ENCODE measurements at places on chromosomes 12 and 14.

GRCh38 chr14:53491256-53491883 is 338.2 kb upstream of the DDHD1 start:
- peak; percentile 58 for DNase-seq

DNA sequence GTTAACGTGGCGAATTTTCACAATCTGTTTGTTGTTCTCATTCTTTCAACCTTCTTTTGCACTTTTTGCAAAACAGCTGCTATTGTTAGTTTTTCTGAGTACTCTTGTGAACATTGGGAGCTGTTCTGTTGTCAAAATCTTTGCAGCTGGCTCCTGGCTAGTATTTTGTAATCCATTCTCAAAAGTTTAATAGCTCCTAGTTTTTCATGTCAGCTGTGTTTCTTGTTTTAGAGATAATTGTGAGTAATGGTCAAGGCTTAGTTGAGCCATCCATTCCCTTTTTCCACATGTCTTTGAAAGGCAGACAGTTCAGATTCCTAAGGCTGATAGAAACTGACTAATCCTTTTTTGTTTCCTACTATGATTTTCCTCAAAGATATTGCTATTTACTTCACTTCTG is 39.1 kb upstream of the CRADD start:
- DNase-seq = peak; percentile 69

- no peak for DNase-seq
Measured at GRCh38 chr14:65320661-65321308, 91.7 kb upstream of the FUT8 start.

- DNase-seq = no peak
Measured at GRCh38 chr12:131115766-131116467, 162.2 kb downstream of the ADGRD1 start.

- peak; percentile 83 for DNase-seq
Measured at GRCh38 chr14:75879031-75879430, 102.8 kb downstream of the TGFB3 start.

DNA sequence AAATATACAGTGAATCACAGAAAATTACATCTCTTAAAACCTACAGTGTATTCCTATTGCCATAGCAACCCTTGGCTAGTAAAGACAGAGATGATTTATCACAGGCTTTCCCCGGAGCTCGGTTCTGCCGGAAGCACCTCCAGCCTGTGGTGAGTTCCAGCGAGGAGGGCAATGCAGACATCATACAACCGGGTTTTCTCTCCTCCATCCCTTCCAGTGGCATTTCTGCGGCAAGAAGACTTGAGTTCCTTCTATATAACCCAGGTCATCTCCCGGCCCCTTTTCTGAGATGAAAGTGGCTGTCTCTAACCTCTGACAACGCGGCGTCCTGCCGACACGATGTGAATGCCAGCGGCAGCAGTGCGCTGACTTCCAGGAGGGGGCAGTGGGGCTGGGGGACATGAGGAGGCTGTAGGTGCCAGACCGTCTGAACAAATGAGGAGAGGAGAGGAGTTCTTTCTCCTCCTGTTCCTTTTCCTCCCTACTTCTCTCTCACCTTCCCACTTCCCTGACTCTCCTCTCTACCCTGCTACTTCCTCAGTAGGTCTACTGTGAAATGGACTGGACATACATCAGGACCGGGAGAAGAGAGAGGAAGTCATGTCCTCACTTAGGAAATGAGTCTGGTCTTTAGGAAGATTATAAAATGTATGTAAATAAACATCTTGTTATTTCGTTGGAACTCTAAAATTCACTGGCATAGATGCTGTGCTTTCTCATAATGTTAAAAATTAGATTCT is 68.6 kb upstream of the MAX start:
- peak; percentile 88 for DNase-seq

- DNase-seq = no peak
Measured at GRCh38 chr12:41193311-41193710, 5.2 kb downstream of the PDZRN4 start.

GRCh38 chr12:76055393-76055792 is 23.8 kb upstream of the PHLDA1 start:
- no peak for DNase-seq

GRCh38 chr12:77437206-77437605 is 371.8 kb upstream of the E2F7 start:
- no peak for DNase-seq

GRCh38 chr12:2185751-2186341 is 133.1 kb downstream of the CACNA1C start:
- peak; percentile 83 for DNase-seq

DNA sequence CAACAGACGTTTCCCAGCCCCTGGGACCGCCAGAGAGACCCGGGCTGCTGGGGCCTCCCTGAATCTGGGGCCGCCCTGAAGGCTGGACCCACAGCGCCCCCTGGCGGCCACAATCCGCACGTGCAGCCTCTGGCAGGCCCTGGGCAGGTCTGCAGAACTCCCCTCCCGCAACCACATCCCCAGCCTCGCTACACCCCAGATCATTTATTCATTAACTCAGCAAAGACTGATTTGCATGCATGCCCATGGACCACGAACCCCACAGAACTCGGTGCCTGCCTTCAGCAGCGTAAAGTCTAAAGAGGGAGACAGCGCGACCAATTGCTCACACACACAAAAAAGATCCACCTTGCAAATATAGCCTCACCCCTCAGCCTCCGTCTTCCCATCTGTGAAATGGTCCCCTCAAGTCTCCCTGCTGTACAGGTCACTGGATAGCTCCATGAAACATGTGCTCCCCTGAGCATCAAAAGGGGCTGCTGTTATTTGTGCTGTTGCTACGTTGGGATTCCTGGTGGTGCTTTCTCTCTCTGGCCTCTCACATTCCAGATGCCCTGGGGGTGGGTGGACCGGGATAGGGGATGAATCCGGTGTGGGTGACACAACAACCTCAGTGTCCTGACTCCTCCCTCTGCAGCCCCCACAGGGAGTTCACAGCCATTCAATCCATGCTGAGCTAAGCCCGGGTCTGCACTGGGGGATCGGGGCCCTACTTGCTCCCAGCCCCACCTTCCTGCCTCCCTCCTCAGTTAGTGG is 96.4 kb downstream of the SCARB1 start:
- peak; percentile 64 for DNase-seq

GRCh38 chr14:62956413-62956812 is 88.8 kb downstream of the KCNH5 start:
- no peak for DNase-seq

DNA sequence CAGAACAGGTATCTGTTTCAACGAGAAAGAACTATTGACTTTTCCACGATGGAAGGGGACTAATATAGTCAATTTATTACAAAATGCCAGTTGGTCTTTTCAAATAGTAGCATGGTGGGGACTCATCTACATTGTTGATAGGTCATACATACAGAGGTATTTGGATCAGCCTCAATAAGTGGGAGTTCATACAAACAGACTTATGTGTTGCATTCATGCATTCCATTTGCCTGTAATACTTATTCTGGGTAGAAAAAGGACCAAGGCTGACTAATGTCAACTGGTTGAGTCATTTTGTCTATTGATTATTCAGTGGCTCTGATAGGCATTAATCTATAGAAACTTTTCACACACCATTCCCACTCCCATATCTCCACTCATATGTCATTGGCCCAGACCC is 41.5 kb upstream of the GLIPR1 start:
- no peak for DNase-seq

DNA sequence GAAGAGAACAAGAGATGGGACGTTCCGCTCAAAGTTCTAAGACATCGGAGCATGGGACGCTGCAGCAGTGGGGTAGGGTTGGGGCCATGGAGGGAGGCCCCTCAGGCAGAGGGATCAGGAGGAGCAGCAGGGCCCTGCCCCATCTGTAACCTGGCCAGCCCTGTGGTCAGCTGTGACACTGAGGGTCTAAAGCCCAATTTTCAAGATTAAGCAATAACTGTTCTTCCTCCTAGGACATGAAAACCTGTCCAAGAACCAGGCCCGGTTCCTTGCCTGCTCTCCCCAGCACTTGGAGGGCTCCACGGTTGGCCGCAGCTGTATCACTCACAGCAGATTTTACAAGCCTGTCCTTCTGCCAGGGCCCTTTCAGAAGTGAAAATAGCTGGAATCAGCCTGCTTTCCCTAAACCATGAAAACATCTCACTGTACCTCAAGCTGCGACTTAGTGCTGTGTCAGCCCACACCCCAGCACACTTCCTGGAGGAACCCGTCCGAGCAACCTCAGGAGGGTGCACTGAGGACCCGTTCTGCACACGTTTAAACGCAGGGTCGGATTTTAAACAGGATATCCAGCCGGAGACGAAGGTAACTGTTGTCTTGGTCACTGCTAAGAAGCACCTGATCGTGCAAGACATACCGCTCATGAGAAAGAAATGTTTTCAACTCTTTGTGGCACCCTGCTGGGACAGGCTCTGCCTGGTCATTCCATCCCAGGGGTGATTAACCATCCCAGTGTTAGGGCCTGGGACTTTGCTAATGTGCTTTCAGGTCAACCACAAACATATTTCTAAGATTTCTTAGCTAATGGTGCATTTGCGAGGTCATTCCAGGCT is 201.9 kb upstream of the DIO3 start:
- peak; percentile 61 for DNase-seq

- no peak for DNase-seq
Measured at GRCh38 chr12:1918884-1919236, 408 bp upstream of the CACNA2D4 start.

- peak; percentile 95 for DNase-seq
Measured at GRCh38 chr12:46372544-46373300, at the start of gene SLC38A2. SLC38A2 (minus strand) TSS chr12:46372773; CDS start chr12:46371293, 1,480 bp downstream.

GRCh38 chr14:33948145-33948868 is 2.6 kb downstream of the EGLN3 start:
- no peak for DNase-seq

DNA sequence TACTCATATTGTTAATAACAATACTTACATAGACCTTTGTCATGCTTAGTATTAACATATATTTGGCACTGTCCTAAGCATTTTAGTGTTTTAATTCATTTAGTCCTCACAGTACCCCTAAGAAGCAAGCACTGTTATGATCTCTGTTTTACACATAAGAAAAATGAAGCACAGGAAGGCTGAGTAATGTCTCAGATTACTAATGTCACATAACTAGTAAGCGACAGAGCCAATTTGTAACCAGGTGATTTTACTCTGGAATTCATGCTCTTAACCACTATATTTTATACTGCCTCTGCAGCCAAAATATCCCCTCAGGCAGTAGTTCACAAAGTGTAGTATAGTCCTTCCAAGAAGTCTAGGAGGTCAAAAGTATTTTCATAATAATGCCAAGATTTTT is 20.3 kb downstream of the TMEM253 start:
- no peak for DNase-seq

DNA sequence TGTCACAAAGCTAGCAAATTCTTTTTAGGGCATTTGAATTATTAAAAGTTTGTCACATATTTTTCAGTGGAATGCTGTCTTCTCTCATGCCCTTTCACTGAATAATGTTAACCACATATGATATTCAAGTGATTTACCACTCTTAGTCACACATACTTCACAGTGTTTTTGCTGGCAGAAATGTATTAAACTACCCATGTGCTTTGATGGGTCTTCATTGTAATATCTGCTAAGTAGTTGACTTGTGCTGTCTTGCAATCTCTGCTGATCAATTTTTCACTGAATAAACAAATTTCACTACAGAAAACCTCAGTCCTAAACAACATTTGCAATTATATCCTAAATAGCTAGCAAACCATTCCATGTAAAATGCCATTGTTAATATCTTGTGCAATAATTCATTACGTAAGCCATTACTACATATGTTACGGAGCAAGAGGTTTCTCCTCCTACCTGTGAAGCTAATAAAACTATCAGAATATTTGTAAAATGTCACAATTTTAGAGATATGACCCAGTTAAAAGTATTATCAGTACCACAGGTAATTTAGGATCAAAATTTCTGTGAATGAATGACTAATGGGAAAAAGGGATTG is 64.6 kb upstream of the LMO3 start:
- DNase-seq = no peak

GRCh38 chr12:120257041-120257821 is 8.3 kb downstream of the PXN start:
- DNase-seq = peak; percentile 95

DNA sequence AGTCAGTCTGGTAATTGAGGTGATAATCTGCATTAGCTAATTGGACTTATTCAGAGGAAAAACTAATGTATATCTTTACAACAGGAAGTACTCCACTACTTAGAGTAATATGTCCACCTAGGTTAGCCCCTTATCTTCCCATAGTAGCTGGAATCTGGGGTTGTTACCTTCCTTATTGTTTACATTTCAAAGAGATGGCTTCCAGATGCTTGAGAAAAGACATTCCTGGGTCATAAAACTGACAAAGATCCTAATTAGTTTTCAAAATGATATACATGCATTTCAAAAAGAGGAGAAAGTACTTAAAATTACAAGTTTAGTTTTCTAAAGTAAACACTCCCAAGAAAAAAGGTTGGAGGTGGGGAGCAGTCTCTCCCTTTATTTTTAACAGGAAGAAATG is 78.1 kb downstream of the RPL10L start:
- DNase-seq = no peak

- peak; percentile 93 for DNase-seq
Measured at GRCh38 chr12:94265966-94266745, 117.8 kb downstream of the PLXNC1 start.

- peak; percentile 49 for DNase-seq
Measured at GRCh38 chr12:53726341-53726740, 911 bp downstream of the CALCOCO1 start.

- no peak for DNase-seq
Measured at GRCh38 chr12:14962797-14963196, 1.4 kb upstream of the ARHGDIB start.

- no peak for DNase-seq
Measured at GRCh38 chr12:13436182-13436581, 239.7 kb downstream of the EMP1 start.

- no peak for DNase-seq
Measured at GRCh38 chr14:37968664-37969240, 239.0 kb upstream of the SSTR1 start.

DNA sequence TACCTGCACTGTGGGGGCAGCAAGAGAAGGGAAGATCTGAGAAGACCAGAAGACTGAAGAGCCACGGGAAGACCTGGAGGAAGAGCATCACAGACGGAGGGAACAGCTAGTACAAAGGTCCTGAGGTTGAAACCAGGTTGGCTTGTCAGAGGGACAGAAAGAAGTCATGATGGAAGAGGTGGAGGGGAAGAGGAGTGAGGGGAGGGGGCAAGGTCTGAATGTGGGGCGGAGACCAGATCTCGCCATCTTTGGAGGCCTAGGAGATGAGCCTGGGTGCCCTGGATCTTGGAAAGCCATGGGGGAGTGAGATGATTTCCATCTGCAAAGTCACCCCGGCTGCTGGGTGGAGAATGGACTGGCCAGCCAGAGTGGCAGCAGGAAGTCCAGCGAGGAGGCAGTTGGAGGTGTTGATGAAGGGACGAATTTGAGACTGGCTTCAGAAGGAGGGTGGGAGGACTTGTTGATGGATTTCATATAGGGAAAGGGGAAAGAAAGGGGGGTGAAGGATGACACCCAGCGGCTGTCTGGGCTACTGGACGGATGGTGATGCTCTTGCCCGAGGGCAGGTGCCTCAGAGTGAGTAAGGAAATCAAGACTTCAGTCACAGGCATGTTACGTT is 14.6 kb upstream of the UBC start:
- DNase-seq = no peak

All from EH (cell line).